HFF-Myc (cell line): ENCODE measurements at places on chromosomes 11 and 22.

GRCh38 chr11:37277896-37278465, 679.9 kb upstream of the RAG2 start:
- DNase-seq = no peak

- no peak for DNase-seq
These were observed 90.8 kb upstream of the PARVA start for GRCh38 chr11:12286606-12287005.

- no peak for DNase-seq
These were observed 60.7 kb upstream of the MPEG1 start for GRCh38 chr11:59273373-59273841.

DNA sequence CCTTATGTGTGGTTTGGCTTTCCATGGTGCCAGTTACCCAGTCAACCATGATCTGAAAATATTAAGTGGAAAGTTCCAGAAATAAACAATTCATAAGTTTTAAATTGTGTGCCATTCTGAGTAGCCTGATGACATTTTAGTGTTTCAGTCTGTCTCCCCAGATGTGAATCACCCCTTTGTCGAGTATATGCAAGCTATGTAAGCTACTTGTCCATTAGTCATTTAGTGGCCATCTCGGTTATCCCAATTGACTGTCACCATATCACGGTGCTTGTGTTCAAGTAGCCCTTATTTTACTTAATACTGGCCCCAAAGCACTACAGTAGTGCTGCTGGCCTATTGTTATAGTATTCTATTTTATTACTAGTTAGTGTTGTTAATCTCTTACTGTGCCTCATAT, 44.9 kb downstream of the ATG16L2 start:
- DNase-seq = no peak

DNA sequence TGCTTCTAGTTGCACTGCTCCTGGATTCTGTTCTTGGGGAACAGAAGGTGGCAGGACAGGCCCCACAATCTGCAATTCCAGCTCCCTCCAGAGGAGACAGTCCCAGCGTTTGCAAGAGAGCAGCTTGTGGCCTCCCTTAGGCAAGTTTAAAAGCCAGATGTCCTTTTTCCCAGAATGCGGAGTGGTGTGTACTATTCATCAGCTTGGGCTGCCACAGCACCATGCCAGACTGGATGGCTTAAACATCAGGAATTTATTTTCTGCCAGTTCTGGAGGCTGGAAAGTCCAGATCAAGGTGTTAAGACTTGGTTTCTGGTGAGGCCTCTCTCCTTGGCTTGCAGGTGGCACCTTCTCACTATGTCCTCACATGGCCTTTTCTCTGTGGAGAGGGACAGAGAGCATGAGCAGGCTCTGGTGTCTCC, 11.7 kb downstream of the MIAT start:
- peak; percentile 75 for DNase-seq

GRCh38 chr11:44611088-44611487, 45.6 kb downstream of the CD82 start:
- no peak for DNase-seq

DNA sequence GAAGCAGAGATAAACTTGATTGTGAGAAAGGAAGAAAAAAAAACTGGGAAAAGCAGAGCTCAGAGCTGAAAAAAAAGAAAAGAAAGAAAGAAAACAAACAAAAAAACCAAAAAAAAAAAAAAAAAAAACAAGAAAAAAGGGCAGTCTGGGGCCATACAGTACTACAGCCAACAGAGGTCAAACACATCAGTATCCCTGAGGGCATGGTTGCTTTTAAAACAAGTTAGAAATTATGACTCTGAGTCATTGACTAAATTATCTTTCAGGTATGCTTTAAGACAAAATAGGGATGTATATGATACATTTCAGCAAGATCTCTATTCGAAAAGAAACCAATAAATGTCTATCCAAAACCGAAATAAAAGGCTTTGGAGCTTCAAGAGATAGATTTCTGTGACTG, 37.1 kb upstream of the TLCD5 start:
- no peak for DNase-seq

GRCh38 chr22:36371920-36372319, 15.8 kb downstream of the MYH9 start:
- DNase-seq = no peak

GRCh38 chr11:34339149-34340064, 18.4 kb downstream of the ABTB2 start:
- DNase-seq = no peak

DNA sequence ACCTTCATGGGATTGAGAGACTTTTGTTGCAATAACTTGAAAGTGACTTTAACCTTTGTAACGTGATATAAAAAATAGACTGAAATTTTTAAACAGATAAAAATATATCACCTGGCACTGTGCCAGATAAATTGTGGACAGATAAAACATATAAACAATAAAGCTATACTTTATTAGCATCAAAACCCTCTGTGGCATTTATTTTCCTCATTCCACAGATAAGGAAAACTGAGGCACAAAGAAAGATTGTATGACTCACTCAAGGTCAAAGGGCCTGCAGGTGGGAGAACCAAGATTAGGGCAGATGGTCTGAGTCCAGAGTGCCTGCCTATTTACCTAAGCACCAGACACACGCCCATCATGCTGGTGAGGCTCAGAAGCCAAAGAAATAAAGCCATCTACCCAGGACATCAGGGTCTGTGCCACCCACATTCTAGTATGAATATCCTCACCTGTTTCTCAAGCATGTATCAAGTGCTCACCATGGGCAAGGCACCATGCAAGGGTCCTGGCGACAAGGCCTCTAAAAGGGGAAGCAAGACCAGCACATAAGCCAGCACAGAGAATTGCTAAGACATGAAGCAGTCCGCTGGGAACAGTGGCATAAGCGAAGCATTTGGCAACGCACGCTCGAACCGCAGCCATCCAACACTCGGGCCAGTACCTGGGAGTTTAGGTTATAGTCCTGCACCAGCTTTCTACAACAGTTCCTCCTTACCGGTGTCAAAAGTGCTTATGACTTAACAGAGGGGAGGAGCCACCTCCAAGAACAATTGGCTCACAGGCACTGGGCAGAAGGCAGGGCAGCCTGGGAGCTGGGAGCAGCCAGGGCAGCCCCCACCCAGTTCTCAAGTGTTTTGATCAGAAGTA, 17.6 kb downstream of the MYH9 start:
- DNase-seq = no peak

DNA sequence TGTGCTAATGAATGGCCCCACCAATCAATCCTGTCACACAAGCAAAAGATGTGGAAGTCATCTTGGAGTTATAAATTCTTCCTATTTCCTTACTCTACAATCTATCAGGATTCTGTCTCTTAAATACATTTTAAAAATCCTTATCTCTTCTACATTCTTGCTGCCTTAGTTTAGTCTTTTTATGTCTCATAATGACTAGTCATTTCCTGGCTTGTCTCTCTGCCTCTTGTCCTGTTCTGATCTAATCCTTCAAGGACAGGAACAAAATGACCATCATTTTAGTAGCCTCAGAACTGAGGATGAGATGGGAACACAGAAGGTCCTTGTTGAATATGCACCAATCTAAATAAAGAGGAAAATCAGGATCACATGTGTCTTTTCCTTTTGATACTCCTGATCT, 56.6 kb upstream of the LIN7C start:
- no peak for DNase-seq

GRCh38 chr22:27198518-27199035, 541.2 kb downstream of the MIAT start:
- no peak for DNase-seq

DNA sequence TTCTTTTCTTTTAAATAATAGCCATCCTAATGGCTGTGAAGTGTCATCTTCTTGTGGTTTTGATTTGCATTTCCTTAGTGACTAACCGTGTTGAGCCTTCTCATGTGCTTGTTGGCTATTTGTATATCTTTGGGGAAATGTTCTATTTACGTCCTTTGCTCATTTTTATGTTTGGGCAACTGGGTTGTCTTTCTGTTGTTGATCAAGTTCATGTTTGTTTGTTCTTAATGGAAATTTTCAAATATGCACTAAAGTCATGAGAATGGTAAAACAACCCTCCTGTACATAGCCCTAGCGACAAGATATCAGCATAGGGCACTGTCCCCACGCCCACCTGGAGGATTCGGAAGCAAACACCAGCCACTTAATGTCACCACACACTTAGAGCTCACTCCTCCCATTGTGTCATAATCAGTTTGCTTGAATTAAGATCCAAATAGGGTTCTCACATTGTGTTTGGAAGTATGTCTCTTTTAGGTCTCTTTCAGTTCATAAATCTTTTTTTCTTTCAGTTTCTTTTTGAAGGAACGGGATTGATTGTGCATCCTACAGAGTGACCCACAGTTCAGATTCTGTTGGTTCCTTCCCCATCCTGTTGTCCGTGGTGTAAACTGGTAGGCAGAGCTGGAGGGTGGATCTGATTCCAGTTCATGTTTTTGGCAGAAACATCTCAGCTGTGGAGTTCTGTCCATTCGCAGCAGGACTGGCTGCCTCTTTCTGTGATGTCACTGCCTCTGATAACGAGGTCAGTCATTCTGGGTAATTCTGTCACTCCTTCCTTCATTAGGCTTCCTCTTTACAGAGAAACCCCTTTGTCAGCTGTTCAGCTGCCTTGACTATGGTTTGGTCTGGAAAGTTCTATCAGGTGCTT, 26.4 kb upstream of the ADORA2A start:
- no peak for DNase-seq

- no peak for DNase-seq
These were observed 709 bp upstream of the KCNE3 start for GRCh38 chr11:74468058-74468457.

DNA sequence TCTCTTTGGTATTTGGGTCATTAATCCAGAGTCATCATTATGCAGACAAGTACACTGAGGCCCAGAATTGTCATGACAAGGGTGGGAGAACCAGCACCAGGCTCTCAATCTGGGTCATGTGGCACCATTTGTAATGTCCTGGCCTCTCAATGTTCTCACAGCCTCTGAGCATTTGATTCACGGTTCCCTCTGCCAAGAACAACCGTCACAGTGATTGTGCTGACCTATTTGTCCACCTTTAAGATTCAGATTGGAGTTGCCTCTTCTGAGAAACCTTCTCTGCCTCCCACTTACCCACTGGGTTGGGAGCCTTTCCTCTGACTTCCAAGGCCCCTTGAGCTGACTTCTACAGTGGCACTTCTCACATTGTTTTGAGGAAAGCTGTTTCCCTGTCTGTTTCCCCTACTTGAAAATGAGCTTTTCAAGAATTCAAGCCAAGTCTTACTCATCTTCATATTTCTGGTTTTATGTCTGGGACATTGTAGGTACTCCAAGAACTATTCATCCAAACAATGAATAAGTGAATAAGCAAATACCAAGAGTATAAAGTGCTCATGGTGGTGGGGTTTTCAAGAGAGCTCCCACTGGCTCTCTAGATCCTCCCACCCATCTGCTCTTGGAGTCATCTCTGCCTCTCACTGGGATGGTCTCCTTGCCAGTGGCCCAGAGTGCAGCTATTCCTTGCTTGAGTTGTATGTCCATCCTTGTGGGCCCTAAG, 126.4 kb upstream of the E2F8 start:
- DNase-seq = no peak

DNA sequence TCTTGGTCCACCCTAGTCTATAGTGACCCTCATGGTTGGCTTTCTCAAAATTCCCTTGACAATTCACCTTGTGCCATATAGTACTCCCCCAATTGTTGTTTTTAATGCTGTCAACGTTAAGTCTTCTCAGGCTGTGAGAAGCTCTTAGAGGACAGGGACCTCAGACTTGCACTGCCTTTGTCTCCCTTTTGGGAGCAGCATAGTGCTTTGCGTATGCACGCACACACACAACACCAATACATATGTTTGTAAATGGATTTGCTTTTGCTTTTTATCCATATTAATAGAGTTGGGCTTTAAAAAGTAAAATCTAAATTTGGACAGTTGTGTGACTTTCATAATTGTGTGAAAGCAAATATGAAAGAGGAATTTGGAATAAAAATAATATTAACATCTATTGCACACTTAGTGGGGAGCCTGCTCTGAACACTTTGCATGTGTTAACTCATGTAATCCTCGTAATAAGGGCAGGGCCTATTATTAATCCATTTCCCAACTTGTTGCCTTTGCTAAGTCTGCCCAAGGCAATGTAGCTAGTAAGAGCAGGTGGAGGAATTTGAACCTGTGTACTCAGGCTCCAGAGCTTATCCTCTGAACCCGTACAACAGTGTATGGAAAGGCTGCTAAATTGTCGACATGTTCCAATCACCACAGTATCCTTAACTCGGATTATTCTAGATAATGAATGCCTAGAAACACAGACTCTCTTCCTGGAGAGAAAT, 257.7 kb upstream of the NARS2 start:
- no peak for DNase-seq

GRCh38 chr11:85732965-85733364, 47.0 kb upstream of the CCDC89 start:
- no peak for DNase-seq

DNA sequence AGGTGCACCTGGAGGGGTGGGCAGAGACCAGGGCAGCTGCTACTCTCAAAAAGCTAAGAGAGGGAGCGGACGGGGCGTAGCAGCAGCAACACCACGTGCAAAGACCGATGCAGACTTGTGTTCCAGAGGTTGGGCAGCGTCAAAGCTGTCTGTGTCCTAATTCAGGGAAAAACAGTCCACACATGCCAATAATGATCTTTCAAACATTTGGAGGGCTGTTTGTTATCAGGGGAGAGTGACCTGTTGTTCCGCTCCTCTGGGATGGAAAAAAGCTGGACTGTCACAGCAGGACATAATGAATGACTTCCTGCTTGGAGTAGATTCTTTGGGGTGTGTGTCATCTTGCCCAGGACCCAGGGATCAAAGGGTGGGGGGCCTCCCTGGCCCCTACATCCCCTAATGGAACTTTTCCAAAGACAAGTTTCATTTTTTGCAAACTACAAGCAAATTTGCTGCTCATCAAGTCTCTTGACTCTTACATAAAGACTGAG, 6.2 kb upstream of the FBLN1 start:
- no peak for DNase-seq
